ENCODE measurements at places on chromosomes 2 and 18.

GRCh38 chr2:188364033-188364630 lies 72.5 kb downstream of the GULP1 start:
- DNase-seq, result no peak

- DNase-seq, result no peak
Observed at GRCh38 chr2:10223471-10223870, 79.2 kb upstream of the HPCAL1 start.

DNA sequence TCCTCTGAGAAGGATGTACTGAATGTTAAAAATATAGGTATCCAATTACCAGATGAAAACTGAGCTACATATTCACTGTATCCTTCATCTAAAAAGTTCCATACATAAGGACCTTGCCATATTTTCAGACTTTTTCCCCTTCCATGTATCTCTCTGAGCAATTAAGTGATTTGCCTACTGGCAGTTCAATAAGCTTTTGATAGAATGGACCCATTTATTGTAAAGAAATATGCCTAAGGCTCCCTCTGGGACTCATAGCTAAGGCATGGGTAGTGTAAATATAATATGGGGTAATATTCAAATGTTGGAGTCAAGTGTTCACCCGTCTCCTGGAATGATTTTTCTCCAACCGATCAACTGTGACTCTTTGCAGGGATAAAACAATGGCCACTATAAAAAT lies 135.4 kb upstream of the FSHR start:
- no peak for DNase-seq

DNA sequence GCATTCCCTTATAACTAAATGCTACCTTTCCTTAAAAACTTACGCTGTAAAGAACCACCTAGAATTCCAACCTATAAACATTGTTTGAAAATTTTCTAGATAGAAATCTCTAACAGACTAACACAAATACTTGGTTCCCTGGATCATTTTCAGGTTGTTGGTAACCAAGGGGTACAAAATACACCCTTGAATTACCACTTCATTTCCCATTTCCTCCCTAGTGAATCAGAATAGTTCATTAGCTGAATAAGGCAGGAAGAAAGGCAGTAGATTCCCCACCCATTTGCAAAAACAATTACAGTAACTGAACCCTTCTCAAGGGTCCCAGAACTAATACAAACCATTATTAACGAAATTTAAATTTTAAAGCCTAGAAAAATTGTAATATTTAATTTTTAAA lies 5.5 kb downstream of the MEX3C start:
- no peak for DNase-seq

DNA sequence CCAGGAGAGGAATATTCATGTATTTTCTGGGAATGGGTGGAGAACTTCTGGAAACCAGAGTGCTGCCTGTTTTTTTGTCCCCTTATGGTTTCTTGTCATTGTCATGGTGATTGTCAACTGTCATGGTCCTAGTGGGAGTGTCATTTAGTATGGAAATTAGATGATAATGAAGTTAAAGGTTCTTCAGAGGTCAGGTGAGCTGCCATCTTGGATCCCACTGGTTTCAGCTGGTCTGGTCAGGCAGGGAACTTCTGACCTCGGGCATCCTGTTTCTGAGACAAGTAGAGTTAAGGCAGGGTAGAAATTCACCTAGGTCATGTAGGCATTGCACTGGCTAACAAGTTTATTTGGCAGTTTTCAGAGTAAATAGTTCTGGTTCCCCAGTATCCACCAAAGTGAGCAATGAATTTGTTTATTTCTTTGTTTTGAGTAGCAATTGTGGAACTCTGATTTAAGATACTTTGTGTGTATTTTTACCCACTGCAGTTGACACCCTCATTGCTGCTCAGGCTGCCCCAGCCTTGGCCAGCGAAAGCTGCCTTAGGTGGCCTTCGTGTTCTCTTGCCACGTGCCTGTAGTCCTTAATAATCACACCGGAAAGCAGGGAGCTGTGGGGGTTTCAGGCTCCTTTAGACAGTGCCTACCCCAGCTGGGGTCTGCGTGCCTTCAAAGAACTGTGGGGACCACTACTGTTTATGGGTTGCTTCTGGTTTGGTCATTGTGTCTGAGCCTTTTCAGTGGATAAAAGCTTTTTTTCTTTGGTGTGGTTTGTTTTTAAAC lies 48.7 kb downstream of the NCK2 start:
- no peak for DNase-seq

- DNase-seq, result no peak
Observed at GRCh38 chr2:22497789-22498188, 887.2 kb upstream of the KLHL29 start.

DNA sequence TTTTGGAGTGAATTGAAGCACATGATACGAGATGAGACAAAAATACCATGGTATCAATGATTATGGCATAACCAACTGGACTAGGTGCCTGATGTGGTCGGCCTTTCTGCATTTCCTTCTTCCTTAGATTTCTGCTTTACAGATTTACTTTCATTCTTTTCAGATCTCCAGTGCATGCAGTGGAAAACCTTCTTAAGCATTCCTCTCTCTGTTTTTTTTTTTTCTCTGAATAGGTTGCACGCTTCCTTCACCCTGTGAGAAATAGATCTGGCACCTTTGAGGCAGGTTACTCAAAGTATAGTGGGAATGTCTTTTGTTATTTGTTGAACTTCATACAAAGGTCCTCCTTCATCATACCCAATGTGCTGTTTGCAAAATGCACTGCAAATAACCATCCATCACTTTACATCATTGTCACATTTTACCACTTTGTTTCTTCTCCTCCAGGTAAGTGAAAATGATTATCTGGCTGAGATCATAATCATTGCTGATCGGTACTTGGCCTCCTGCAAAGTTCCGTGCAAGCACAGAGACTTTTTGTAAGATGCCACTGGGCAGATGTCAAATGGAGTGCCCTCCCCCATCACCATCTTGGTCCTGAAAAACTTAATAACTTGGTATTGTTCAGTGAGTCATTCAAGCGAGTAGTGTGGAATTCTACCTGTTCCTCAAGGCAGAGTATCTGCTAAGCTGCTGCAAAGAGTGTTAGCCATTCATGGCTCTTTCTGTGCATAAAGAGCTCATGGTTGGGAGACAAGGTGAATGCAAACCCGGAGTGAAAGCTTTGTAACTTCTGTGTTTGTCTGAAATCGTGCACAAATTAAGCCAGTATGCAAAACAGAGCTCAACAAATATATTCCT lies 30.0 kb upstream of the KLHL14 start:
- no peak for DNase-seq

GRCh38 chr2:195594248-195594647 lies 62.8 kb upstream of the SLC39A10 start:
- DNase-seq, result no peak

- DNase-seq, result no peak
Observed at GRCh38 chr18:63753676-63754075, 21.5 kb upstream of the SERPINB7 start.

All from COR-L47 (cell line).